Right renal pelvis (tissue), 4 donors: ENCODE measurements at places on chromosomes 7 and 10.

- DNase-seq: no peak
These were observed 30.6 kb downstream of the KLHL7 start for GRCh38 chr7:23136216-23136615.

GRCh38 chr7:94297397-94297838 is 97.3 kb upstream of the COL1A2 start:
- DNase-seq: no peak

DNA sequence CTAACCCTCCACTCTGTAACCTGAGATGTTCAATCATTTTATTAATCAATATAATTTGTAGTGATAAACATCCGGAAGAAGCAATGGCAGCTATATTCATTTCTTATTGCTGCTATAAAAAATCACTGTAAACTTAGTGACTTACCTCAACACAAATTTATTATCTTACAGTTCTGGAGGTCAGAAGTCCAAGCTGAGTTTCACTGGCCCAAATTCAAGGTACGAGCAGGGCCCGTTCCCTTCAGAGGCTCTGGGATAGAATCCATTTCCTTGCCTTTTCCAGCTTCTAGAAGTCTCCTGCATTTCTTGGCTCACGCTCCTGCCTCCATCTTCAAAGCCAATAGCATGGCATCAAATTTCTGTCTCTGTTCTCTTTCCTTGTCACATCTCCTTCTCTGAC is 279.5 kb upstream of the SP8 start:
- no peak for DNase-seq

- no peak for DNase-seq
These were observed 595 bp upstream of the SUN1 start for GRCh38 chr7:831596-832166.

GRCh38 chr7:43701929-43702328 is 27.4 kb downstream of the COA1 start:
- no peak for DNase-seq

DNA sequence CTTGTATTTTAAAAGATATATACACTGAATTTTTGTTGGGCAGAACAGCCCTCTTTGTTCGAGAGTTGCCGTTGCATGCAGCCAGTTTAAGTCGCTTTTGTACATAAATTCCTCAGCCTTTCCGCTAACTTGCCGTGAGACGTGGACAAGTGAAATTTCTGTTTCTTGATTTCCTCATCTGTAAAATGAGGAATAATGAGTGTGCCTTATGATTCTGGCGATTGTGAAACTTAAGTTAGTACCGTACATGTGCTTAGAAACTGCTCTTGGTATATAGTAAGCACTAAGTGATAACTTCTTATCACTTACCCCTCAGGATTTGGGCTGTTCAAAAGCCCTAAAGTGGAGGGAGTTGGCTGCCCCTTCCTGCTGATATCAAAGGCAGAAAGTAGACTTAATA is 1.4 kb downstream of the CCNJ start:
- no peak for DNase-seq
